ENCODE measurements at places on chromosomes 16 and 17.

DNA sequence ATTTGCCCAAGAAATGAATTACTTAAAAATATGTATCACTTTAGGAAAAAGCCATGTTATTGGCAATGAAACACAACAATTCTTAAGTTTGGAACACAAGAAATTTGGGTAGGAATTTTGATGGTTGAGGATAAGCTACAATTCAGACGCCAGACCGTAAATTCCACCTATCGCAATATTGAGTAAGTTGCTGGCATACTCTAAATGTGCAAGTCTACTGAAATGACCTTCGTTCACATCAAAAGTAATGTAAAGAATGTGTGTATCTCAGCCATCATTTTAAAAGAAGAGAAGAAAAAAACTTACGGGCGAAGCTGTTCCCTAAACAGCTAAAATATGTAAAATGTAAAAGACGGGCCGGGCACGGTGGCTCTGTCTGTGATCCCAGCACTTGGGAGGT is 33.4 kb downstream of the UBE2G1 start:
- DNase-seq: no peak

DNA sequence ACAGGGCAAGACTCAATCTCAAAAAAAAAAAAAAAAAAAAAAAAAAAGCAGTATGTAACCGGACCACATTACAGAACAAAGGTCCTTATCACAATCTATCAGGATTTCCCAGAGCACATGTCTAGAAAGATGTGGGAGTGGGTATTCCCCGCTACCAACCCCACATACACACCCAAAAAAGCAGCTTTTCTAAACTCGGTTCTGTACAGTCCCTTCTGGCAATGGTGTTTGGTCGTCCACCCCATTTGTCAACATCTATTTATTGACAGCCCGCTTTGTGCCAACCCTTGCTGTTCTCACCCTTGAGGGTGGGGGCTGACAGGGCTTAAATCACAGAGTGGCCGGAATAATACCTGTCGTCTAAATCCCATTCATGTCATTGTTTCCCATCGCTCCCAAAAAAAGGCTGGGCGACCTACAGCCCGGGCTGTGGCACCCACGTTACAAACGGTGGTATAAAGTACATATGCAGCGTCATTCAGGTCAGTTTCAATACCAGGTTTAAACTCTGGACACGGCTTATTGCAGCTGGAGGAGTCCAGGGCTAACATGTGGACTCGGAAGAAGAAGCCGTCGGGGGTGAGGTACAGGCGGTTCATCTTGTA is 3.6 kb downstream of the C17orf58 start:
- no peak for DNase-seq

GRCh38 chr17:35531160-35531559 is 6.3 kb downstream of the SLFN12L start:
- no peak for DNase-seq

DNA sequence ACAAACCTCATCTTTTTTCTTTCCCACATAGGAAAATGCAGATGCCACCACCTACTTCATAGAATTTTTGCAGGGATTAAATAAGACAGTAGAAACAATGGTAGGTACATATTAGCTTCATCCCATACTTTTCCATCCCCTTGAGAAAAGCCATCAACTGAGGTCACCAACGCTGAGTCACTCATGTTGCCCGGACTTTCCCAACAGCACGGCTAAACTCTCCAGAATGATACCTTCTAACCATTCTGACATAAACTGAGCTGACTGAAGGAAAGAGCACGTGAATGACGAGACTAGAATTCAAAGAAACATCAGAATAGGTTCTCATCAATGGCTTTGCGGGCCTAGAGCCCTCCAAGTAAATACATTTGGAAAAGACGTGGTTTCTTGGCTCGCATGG is 146.0 kb upstream of the RCVRN start:
- no peak for DNase-seq

DNA sequence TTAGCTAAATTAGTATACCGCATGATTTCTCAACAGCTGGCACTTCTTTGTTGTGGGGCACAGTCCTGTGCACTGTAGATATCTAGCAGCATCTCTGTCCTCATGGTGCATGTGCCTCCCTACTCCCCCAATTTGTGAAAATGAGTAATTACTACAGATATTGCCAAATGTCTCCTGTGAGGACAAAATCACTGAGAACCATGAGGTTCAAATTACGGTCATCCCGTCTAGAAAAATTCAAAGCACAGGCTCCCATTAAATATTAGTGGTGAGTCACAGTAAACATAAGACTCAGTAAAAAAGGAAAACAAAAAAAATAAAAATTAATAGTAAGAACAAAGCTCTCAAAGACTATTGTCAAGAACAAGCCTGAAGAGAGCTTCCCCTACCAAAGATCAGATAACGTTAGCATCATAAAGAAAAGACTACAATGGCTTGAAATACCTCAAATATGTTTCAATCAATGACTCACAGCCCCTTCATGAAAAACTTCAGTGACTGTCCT is 57.8 kb downstream of the STH start:
- no peak for DNase-seq

GRCh38 chr17:77420804-77421629 is 280.2 kb downstream of the SEC14L1 start:
- peak; percentile 37 for DNase-seq

DNA sequence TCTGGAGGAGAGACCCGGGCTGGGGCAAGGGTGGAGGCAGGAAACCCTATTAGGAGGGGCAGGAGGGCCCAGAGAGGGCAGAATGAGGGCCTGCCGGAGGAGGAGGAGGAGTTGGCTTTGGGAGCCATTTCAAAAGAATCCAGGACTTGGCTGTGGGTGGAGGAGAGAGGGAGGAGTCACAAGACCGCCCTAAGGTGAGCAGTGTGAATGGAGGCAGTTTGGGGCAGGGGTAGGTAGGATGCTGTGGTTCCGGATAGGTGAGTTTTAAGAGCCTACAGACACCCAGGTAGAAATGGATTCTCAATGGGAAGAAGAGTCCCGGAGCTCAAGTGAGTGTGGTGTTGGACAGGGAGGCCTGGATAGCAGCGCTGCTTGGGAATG is 80.3 kb downstream of the ARHGAP23 start:
- DNase-seq: no peak

DNA sequence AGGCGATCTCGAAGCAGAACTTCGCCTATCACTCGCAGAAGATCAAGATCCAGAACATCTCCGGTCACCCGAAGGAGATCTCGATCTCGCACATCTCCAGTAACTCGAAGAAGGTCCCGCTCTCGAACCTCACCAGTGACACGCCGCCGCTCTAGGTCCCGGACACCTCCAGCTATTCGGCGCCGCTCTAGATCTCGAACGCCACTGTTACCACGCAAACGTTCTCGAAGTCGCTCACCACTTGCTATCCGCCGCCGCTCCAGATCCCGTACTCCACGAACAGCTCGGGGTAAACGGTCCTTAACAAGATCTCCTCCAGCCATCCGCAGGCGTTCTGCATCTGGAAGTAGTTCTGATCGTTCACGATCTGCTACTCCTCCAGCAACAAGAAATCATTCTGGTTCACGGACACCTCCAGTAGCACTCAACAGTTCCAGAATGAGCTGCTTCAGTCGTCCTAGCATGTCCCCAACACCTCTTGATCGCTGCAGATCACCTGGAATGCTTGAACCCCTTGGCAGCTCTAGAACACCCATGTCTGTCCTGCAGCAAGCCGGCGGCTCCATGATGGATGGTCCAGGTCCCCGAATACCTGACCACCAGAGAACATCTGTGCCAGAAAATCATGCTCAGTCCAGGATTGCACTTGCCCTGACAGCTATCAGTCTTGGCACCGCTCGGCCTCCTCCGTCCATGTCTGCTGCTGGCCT is 10.5 kb downstream of the ELOB start:
- DNase-seq: no peak

- DNase-seq: no peak
These were observed 89.3 kb upstream of the PLEKHM1 start for GRCh38 chr17:45579529-45580495.

- no peak for DNase-seq
These were observed 72.0 kb downstream of the SKAP1 start for GRCh38 chr17:48357779-48358602.

- no peak for DNase-seq
These were observed 7.6 kb downstream of the IFT20 start for GRCh38 chr17:28327709-28328108.

DNA sequence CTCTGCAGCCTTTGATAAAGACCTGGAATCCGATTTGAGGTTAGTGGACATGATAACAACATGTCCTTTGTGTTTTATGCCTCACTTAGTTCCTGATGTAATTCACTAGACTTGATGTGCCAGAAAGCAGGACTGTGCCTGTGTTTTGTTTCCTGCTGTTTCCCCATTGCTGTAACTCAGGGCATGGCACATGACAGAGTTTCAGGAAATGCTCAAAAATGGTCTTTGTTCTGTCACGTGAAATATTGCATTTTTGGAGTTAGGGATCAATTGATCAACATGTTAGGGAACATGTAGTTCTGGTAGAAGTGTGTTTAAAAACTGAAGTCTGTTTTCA is 32.8 kb downstream of the DHX38 start:
- no peak for DNase-seq

DNA sequence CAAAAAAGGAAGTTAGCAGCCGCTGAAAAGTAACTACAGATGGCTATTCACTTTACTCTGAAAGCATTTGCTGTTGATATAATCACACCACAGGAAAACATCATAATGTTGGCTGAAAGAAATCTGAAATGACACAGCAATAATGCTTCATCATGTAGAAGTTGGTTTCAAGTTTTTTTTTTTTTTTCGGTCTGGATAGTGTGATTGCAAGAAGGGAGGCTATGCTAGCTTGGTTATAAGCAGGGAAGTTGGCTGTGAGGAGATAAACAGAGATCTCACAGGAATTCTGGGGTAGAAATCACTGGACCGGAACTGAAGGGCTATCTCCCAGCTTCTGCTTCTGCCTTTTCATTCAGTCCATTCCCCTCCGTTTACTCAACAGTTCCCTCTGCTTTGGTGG is 57.9 kb downstream of the MYO1D start:
- DNase-seq: no peak

DNA sequence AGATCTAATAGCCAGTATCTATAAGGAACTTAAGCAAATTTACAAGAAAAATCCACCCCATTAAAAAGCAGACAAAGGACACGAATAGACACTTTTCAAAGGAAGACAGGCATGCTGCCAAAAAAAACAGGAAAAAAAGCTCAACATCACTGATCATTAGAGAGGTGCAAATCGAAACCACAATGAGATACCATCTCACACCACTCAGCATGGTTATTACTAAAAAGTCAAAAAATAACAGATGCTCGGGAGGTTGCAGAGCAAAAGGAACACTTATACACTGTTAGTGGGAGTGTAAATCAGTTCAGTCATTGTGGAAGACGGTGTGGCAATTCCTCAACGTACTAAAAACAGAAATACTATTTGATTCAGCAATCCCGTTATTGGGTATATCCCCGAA is 9.6 kb downstream of the STX8 start:
- no peak for DNase-seq

GRCh38 chr17:65762973-65763372 is 201.5 kb upstream of the AXIN2 start:
- DNase-seq: no peak

DNA sequence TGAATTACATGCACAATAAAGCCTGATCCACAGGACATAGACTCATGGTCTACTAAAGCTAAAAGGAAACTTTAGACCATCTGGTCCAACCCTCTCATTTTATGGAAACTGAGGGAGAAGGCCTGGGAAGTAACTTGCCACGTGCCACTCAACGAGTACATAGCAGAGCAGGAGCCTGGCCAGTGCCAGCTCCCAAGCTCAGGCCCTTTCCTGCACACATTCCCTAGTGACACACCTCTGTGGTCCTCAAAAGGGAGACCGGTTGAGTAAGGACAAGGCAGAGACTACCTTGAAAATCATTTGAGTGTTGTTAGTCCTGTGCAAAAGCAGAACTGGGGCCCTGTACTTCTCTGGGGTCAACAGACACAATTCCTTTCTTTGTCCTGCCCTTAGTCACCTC is 2.8 kb downstream of the CCL4L2 start:
- no peak for DNase-seq

DNA sequence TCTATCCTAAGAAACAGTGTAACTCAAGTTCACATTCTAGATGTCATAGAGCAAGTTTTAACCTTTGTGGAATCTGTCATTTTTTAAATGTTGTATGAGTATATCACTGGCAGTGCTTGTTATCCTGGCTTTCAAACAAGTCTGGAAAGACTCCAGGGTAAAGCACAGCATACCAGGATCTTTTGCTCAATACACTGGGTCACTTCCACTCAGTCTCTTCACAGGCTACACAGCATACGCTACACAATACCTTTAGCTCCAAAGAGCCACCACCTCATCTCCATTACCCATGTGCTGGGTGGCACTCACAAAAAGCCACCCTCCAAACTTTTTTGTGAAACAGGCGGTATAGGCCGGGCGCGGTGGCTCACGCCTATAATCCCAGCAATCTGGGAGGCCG is 69.5 kb downstream of the PARN start:
- DNase-seq: no peak

GRCh38 chr17:73594025-73594424 is 50.2 kb downstream of the SDK2 start:
- no peak for DNase-seq

DNA sequence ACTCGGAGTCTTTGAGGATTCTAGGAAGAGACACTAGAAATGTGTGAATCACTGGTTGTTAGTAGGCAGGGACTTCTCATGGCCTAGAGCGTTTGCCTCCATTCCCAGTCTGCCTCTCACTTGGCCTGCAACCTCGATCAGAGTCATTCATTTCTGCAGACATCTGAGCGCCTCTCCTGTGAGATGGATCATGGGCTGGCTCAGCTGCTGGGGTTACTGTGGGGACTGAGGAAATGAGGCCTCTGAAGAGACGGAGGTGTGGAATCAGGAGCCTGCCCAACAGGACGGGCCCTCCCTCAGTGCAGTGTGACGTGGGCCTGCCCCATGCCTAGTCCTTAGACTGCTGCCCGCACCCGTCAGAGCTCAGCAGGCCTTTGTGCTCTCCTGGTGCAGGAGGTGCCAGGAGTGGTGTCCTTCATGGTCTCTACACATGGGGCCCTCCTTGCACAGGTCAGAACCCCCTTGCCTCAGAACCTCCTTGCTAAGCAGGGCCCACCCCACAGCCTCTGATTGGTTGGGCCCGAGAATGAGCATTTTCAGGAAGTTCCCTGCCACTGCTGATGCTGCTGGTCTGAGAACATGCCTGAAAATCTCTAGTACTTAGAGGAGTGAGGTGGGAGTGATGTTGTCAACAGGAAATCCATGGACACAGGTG is 99.4 kb downstream of the NPIPB11 start:
- no peak for DNase-seq

DNA sequence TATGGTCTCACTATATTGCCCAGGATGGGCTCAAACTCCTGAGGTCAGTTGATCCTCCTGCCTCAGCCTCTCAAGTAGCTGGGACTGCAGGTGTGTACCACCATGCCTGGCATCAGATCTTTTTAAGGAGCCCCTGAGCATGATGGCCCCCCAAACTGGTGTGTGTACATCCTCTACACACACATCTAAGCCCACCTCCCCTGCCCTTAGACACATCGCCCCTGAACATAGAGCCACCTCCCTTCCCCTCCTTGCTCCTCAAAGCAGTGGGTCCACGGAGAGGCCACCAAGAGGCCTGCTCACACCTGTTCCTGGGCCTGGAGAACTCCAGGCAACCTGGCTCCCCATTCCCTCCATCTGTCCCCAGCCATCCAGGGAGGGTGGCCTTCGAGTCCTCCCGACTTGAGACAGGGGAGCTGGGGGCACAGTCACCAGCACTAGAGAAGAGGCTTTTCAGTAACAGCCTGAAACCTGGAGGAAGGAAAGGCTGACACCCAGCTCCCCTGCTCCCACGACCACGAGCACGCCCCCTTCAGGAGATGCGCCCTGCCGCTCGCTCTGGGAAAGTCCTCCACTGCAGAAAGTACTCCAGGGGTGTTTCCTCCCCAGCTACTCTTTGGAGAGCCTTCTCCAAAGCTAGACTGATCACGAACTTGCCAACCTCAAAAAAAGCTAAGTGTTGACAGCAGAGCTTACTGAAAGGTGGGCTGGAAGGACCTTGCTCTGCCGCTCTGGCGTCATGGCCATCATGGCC is 12.6 kb upstream of the PRR29 start:
- no peak for DNase-seq

Measured in stimulated activated CD8-positive, alpha-beta memory T cell treated with anti-CD3 and anti-CD28 coated beads, Interleukin-4, amount 100 ng/mL, for 1 hour (primary cell).